ENCODE measurements at places on chromosomes 12 and 14.

- DNase-seq = no peak
Observed at GRCh38 chr14:89267163-89267562, 149.9 kb downstream of the FOXN3 start.

GRCh38 chr14:34018564-34019244, 67.8 kb upstream of the EGLN3 start:
- DNase-seq = peak; percentile 35

DNA sequence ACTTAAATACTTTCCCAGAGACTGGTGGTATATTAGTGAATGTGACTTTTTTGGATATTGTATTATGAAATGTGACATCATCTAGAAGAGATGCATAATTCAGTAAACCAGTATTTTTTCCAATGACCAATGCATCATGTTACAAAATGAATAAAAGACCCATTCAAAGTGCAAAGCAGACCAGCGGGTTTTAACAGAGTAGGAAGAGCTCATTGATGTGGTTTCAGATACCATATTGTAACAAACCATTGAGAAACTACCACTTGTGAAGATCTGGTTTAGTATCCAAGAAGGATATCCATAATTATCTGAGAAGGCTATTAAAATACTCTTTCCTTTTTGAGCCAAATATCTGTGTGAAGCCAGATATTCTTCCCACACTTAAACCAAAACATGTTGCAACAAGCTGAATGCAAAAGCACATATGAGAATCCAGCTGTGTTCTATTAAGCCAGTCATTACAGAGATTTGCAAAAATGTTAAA, 47.7 kb downstream of the MVK start:
- DNase-seq = no peak

DNA sequence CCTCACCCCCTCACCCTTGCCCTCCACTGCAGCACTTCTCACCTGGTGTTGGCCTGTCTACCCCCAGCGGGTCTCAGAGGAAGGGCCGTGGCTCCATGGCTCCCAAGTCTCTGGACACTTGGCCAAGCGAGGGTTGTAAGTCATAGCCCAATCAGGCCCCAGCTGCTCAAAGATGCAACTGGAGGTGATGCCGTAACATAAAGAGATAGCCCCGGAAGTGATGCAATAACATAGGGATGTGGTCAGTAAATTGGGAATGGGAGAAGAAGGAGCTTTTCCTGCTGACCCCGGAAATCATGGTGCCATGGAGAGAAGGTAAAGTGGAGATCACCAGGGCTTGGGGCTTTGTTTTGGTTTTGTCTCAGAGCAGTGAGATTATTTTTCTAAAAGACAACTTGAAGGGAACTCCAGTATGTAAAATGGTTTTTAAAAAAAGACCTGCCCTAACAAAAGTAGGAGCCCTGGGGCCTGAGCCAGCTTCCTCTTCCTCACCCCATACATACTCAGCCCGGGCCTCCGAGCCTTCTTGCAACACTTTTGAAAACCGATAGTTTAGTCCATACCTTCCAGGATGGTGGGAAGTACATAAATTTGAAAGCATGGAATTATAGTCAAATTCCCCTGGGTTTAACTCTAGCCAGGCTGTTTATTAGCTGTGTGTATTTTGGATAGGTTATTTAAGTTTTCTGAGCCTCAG, 212.5 kb downstream of the CRADD start:
- no peak for DNase-seq

DNA sequence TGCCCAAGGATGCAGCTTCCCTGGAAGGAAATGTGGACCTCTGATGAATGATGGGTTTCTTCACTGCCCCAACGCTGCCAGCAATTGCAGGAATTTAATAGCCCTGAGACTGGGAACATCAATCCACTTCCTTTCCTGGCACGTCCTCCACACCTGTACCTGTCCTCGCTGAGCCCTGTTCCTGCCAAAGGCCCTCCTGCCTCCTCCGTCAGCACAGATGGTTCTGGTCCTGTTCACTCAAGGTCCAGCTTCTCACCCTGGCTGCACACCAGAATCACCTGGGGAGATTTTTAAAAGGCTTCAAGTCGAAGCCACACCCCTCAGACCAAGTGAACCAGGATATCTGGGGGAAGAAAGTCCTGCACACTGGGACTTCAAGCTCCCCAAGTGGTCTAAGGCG, 38.4 kb upstream of the TMEM132C start:
- DNase-seq = no peak

DNA sequence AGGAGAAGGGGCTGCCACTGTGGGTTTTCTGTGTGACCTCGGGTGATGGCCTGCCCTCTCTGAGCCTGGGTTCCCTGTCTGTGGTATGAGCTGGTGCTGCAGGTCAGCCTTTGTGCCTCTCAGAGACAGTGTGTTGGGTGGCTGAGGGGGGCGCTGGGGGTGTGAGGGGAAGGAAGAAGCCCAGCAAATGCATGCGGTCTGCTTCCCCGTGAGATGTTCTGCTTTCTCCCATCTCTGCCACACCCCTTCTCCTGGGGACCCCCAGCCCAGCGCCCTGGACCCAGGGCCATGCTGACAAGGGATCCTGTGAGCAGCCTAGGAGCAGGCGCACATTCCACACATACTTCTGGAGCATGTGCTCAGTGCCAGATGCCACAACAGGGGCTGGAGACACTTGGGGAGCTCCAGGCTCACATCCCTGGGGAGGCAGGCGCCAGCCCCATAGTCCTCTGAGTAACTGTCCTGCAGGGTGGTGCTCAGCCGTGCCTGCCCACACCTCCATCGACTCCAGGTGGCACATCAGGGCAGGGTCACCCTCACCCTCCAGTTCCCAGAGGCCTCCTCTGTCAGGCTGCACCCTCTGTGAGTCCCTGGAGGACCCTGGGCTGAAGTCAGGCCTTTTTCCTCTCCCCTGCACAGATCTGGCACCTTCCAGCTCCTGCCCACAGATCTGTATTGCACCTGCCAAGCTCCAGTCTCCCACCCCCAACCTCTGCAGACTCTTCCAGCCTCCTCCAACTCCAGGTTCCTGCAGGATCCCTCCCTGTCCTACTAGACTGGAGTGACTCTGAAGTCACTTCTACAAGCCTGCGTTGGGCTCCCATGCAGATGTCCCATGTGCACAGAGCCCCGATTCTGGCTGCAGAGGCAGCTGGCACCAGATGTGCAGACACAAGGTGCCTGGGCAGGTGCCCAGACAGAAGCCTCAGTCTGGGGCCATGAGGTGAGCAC, 205.6 kb downstream of the KIF26A start:
- DNase-seq = no peak

DNA sequence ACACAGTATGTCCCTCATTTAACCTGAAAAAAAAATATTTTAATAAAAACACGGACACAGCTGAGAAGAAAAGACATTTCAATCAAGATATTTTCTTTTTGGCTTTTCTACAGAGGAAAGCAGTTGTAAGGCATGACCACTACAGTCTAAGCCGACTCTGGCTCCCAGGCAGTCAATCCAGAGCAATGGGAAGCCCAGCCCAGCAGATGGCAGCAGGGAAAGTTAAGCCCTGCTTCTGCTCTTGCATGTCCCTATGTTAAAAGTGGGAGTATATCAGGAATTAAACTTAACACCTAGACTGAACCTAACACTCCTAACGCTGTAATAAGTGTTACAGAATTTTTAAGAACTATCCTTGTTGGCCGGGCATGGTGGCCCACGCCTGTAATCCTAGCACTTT, 19.5 kb upstream of the HAL start:
- no peak for DNase-seq

DNA sequence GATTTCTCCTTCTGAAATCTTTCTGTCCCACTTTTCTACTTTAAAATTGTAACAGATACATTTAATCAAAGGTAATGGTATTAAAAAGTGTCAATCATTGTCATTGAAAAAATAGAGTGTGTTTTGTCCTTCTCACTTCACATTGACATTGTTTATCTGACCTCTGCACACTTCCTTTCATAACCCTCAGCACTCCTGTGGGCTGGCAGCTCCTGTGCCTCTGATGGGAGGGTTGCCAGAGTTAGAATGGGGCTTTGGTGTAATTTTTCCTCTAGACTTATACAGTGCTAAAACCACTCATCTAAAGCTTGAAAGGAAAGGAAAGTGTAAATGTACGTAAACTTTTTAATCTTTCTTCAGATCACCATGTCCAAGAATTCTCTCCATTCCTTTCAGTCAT, 23.7 kb downstream of the KCNA1 start:
- no peak for DNase-seq

DNA sequence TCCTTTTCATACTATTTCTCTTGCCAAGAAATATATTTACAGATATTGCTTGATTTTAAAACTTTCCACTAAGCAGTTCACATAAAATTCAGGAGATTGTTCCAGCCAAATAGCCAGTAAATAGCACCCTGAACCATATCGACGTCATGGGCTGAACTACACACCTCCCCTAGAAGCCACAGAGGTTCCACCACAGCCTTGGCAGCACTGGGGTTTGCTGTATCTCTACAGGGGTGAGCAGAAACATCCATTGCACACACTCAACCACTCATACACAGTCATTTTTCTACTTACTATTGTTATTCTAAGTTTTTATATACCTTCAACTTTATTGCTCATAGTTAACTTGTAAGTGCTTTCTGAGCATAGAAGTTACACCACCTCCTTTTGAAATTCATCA, 8.1 kb upstream of the EIF2S3B start:
- DNase-seq = peak; percentile 58

GRCh38 chr14:56666716-56667115, 87.1 kb downstream of the TMEM260 start:
- DNase-seq = no peak

- no peak for DNase-seq
Observed at GRCh38 chr12:109289551-109289950, 19.5 kb downstream of the FOXN4 start.

DNA sequence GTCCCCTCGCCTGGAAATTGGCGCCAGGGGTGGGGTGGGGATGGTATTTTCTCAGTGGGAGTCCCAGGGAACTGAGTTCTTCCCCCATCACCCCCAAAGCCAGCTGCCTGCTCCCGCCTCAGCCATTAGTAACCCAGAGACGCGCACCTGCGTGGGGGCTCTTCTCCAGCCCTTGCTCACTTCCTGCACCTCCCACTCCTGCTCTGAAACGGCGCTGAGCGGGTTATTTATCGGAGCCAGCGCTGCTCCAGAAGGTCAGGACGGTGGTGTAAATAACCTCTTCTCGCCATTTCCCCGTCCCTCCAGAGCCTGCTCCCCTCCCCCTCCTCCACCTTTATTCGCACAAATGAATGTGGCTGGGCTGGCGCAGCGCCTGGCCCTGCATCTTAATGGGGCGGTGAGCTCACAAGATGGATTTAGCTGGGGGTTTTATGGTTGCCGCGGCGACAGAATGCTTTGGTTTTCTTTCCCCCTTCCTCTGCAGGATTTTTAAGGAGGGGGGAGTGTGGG, 12.2 kb downstream of the GPR84 start:
- DNase-seq = peak; percentile 10

- DNase-seq = no peak
Observed at GRCh38 chr12:131965073-131965472, 15.3 kb downstream of the EP400 start.

GRCh38 chr12:53733051-53733806, 6.0 kb upstream of the CALCOCO1 start:
- DNase-seq = no peak

All from CD4-positive, alpha-beta T cell treated with Interleukin-12 subunit alpha and Interleukin-12 subunit beta, for 1 hour (primary cell).